ENCODE measurements at places on chromosomes 16 and 17. TPM values are rescaled to one million over a fixed set of nuclear protein-coding genes. Genes with fewer than 3 reads are reported as not detected.

The SLC35G6 gene
- total RNA-seq: not detected

The TAX1BP3 gene
- total RNA-seq: 184 TPM

The ZNF750 gene
- not detected for total RNA-seq

The DUSP3 gene
- 148 TPM for total RNA-seq

The PLEKHG4 gene
- total RNA-seq: 2.8 TPM

Measured in right cardiac atrium (tissue), 5 donors.